Stimulated activated CD8-positive, alpha-beta memory T cell treated with anti-CD3 and anti-CD28 coated beads, Interleukin-12 subunit alpha, Interleukin-12 subunit beta, amount 100 ng/mL, for 1 hour (primary cell): ENCODE measurements at places on chromosomes 6 and 20.
A peak's percentile ranks its signal among the peaks of the same experiment; 100 is the strongest.

GRCh38 chr20:42484335-42484734, 705.4 kb downstream of the PTPRT start:
- DNase-seq = no peak

GRCh38 chr6:5684320-5685053, 322.2 kb downstream of the NRN1 start:
- no peak for DNase-seq

- no peak for DNase-seq
Observed at GRCh38 chr6:33543116-33543515, 37.0 kb downstream of the BAK1 start.

GRCh38 chr6:162541019-162541601, 186.5 kb downstream of the PRKN start:
- no peak for DNase-seq

DNA sequence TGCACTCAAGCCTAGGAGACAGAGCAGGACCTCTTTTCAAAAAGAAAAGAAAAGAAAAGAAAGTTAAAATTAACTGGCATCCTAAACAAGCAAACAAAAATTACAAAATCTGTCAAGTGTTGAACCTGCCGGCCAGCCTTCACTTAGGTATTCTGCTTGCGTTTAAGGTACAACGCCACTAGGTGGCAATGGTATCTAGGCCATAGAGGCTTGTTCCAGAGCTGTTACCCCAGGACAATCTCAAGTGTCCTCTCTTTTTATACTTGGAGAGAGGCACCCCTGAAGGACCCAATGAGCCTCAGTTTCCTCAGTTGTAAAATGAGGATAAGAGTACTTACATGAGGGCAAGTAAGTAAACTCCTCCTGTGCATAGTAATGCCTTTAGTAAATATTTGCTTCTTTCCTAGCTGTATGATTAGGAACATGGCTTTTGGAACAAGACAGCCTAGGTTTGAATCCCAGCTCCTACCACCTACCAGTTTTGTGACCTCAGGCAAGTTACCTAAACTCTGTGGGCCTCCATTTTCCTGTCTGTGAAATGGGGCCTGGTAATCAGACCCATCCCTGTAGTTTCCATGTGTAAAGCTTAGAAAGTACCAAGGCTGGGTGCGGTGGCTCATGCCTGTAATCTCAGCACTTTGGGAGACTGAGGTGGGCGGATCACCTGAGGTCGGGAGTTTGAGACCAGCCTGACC, 5.8 kb upstream of the PACSIN1 start:
- peak; percentile 36 for DNase-seq

GRCh38 chr6:141587482-141588266, 545.1 kb upstream of the GJE1 start:
- no peak for DNase-seq

- DNase-seq = no peak
Observed at GRCh38 chr6:4316867-4317400, 181.6 kb upstream of the ECI2 start.

DNA sequence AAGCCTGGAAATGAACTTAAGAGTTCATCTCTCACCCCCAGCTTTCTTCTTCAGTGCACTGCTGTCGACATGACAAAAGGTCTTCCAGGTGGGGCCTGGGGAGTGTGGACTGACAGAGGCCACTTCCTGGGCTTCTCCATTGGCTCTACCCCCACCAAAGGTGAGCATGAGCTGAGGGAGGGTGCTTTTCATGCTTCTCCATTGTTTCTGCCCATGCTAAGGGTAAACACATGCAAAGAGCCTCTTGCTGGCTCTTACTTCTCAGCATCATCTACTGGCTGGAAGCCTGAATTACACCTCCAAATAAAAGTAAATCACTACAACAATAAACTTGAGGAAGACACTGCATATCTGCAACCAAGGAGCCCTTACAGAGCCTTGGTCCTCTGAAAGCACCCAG, 227.2 kb downstream of the EPM2A start:
- DNase-seq = no peak

- no peak for DNase-seq
Observed at GRCh38 chr6:27168108-27168507, 79.4 kb upstream of the PRSS16 start.

- no peak for DNase-seq
Observed at GRCh38 chr6:2037237-2037926, 208.0 kb downstream of the GMDS start.

DNA sequence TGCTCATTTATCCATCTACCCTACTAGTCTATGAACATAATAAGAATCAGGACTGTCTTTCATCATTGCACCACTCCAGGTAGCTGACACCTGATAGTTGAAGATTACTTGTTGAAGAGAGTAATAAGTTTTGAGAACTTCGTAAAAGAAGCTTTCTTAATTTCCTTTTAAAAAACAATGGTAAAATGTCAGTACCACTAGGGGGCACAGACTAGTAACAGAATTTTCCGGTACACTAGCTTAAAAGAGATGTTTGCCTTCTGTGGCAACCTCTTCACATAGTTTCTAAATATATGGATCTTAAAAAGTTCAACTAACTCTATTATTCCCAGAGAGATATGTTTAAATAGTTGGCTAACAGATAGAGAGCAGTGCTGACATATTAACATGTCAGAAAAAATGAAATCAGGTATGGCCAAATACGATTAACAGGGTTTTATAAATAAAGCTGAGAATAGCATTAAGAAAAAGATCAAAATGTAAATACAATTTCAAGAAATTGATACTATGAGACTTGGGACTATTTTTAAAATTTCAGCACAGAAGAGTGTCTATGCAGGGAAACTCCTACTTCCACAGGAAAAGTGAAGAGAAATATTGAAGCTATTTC, 5.4 kb upstream of the KCNQ5 start:
- DNase-seq = no peak

DNA sequence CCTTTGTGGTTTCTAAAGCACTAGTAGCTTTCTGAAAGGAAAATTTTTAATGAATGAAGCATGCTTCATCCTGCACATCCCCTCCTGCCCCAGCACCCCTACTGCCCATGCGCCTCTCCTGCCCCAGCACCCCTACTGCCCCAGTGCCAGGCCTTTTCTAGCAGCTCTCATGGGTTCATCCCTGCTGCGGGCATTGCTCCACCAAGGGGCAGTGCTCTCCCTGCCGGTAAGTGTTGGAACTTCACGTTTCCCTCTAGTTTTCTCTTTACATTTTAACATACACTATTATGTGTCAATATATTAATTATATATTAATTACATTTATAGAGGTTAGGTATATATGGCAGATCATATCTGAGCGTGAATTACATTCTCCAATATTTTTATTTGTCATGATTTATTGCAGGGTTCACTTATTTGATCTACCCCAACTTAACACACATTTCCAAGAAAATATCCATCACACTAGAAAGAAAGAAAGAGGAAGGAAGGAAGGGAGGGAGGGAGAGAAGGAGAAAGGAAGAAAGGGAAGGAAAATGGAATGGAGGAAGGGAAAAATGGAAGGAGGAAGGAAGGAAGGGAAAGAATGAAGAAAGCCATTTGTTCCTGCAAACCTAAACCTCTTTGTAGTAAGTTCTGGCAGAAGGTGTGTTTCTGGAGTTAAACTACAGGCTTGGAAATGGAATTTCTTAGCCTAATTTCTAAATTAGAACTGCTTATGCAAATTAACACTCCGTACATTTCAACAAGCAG, 46.8 kb downstream of the CEP43 start:
- no peak for DNase-seq

GRCh38 chr20:58762120-58762519, 69.5 kb downstream of the NPEPL1 start:
- DNase-seq = no peak

DNA sequence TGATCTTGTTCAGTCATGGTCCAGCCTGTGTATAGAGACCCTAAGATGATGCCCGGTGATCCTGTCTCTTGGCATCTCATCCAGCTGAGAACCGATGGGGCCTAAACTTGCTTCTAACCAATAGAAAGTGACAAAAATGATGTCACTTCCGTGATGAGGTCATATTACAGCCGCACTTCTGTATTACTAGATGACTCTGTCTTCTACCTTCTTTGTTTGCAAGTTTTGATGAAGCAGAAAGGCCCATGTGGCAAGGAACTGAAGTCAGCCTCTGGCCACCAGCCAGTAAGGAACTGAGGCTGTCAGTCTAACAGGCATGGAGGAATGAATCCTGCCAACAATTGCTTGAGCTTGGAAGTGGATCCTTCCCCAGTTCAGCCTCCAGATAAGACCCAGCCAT, 32.8 kb upstream of the HLA-C start:
- no peak for DNase-seq

GRCh38 chr6:120147071-120147871, 797.7 kb upstream of the MAN1A1 start:
- no peak for DNase-seq

DNA sequence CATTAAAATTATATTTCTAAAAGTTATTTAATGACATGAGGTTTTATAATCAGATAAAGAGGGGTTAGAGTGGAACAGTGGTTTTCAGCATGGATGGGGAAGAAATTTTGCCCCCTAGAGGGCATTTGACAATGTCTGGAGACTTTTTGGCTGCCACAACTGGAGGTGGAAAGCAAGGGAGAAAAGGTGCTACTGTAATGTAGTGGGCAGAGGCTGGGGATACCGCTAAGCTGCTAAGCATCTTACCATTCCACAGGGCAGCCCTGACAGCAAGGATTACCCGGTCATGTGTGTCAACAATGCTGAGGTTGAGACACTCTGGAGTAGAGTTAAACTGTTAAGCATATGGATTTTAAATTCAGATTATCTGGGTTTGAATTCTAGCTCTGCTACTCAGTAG, 52.9 kb upstream of the FABP7 start:
- no peak for DNase-seq

- DNase-seq = no peak
Observed at GRCh38 chr6:34053721-34054120, 92.2 kb downstream of the GRM4 start.

- DNase-seq = no peak
Observed at GRCh38 chr6:1372690-1373089, 16.7 kb upstream of the FOXF2 start.

DNA sequence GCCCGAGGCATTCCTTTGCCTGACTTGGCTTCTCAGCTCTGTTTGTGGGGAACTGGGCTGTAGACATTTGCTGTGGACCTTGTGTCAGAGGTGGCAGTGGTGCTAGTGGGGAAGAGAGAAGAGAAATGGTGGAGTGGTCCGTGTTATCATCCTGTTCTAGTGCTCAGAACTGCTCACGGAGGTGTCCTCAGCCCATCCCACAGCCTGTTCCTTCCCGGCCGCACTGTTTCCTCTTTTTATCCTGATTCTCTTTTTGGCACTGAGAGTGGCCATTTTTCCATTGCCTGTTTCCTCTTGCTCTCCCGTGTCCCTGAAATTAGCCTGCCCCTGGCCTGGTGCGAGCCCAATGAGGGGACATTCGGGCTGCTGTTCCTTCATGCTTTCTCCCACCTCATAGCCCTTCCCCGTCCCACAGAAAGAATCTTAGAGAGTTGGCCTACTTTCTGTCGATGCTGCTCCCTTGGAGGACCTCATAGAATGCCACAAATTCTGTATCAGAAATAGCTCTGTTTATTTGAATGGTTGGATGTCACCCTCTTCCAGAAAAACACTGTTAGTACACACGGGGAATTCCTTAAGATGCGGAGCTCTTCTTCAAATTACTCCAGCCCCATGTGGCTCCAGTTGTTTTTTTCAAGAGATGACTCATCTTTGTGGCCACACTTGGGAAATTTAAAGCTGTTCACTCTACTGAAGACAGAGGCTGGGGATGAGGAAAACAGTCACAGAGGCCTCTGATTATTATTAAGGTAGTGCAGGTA, 26.1 kb downstream of the FARS2 start:
- no peak for DNase-seq

DNA sequence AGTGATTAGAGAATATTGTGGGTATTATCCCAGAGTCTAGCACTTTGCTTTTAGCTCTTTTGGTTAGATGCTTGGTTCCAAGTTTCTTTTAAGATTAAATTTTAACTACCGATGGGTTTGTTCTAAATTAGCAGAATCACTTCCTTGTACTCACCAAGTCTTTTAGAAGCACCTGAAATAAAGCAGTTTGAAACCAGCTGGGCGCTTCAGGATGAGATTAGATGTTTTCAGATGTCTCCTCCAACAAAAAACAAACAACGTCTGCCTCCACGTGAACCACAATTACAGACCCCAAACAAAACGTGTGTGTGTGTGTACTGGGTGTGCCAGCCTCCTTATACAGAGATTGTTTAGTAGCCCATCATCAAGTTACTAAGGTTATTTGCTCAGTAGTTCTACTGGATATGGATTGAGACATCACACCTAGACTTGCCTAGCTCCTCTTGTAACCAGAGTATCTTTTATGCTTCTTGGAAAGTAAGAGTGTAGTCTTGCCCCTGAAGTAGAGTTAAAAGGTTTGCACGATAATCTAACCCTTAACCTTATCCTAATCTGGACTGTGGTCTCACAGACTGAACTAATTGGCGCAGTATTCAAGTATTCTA, 2.3 kb downstream of the DSTN start:
- DNase-seq = no peak

DNA sequence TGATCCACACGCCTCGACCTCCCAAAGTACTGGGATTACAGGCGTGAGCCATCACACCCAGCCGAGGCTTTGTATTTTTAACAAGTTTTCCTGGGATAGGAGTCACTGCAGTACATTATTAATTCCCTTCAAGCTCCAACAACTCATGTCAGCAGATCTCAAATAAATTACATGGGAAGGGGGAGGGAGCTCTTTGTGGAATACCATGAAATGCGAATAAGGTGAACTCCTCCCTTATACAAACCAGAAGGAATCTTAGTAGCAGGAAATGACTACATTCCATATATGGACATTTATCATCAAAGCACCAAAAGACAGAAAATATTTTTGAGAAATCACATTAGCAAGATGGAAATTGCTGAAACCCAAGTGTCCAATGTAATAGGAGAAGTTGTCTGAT, 2.9 kb downstream of the GSS start:
- no peak for DNase-seq

DNA sequence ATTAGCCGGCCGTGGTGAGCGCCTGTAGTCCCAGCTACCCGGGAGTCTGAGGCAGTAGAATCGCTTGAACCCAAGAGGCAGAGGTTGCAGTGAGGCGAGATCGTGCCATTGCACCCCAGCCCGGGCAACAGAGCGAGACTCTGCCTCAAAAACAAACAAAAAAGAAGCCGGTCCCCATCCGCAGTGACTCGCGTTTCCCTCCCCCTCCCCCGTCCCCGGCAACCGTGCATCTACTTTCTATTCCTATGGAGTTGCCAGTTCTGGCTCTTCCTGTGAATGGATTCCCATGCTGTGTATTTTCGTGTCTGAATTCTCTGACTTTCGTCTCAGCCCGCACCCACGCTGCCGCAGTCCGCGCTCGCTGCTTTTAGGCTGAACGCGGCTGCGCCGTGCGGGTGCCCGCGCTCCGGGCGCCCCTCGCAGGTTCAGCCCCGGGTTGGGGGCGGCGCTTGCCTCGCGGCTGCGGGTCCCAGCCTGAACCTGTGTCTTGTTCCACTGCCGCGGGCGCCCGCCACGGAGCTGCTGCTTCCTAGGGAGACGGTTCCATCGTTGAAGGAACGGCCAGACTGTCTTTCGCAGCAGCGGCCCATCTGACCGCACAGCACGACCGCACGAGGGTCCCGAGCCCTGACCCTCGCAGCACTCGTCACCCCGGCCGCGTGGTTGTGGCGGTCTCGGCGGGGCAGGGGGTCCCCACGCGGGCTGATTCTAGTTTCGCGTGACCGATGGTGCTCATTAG, 1.1 kb upstream of the MRGBP start:
- DNase-seq = no peak
